ENCODE measurements at places on chromosomes 3 and 15.

- no peak for DNase-seq
Observed at GRCh38 chr3:148062590-148062989, 635.1 kb upstream of the AGTR1 start.

DNA sequence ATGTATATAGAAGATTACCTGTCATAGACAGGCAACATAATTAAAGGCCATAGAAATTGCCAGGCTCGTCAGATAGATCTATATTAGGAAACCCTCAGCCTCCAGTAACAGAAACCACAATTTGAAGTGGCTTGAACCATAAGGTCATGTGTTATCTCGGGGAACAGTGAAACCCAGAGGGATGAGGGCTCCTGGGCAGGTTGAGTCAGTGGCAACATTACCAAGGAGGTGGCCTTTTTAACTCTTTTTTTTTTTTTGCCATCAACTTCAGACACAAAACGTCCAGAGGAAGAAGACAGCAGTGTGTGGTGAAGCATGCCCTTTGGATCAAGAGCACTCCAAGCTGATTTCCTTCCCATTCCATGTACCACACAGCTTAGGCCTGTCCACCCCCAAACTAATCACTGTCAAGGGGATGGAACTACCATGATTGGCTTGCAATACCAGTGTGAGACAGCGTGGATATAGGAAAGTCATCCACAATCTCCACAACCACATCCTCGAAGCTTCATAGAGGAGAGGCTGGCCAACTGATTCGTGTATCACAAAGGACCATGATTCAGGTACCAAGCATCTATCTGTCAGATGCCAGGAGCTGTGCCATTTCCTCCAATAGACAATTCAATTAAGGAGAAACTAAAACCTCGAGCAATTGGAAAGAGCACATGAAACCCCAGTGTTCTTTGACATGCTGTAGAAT lies 999 bp upstream of the KIF7 start:
- DNase-seq: no peak

GRCh38 chr15:40307421-40308211 lies at the start of gene PLCB2:
Gene PLCB2 (minus strand): TSS chr15:40307935. CDS start chr15:40307672, 263 bp downstream.
- peak; percentile 48 for DNase-seq

DNA sequence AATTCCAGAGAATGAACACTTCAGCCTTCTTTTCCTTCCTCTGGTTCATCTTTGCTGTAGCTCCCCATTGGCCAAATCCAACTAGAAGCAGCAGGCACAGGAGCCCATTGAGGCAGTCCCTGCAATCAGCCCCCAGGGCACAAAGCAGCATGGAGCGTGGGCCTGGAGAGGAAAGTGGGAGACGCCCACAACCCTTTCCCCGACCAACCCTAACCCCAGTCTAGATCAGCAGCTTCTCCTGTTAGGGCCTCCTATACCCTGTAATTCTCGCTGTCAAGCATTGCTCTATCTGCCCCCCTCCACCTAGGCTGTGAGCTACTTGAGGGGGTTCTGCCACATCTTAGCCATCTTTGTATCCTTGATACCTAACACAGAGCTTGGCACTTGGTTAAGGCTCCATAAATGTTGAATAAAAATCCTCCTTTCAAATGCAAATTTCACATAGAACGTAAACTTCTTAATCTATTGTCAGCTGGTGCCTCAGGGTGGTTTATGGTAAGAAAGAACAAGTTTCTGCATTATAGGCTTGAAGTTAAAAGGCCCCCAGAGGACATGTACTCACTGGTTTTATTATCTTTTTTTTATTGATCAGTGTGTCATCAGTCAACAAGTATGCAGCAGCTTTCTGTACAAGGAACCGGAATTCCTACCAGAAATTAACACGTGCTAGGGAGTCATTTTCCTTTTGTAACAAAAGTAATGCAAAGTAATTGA lies 97.9 kb upstream of the PFN2 start:
- DNase-seq: no peak

DNA sequence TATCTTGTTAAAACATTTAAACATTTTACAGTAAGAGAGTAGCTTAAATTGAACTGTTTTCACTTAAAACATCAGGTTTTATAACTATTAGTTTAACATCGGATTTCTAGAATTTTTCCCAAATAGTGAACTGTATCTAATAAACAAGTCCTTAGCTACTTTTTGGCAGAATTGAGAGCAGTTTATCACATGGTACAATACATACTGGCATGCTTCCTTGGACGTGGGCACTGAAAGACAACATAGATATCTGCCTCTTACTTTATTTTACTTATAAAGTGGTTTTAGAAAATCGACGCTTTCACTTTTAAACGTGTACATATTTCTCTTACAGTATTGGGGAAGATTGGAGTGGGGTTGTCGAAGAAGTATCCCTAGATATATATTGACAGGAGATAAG lies 52.8 kb downstream of the OPA1 start:
- DNase-seq: no peak

GRCh38 chr3:82498186-82498585 lies 736.7 kb upstream of the GBE1 start:
- DNase-seq: no peak

GRCh38 chr3:168086541-168087260 lies 9.0 kb downstream of the GOLIM4 start:
- no peak for DNase-seq

- DNase-seq: no peak
Observed at GRCh38 chr15:78394981-78395616, 42.9 kb upstream of the IREB2 start.

DNA sequence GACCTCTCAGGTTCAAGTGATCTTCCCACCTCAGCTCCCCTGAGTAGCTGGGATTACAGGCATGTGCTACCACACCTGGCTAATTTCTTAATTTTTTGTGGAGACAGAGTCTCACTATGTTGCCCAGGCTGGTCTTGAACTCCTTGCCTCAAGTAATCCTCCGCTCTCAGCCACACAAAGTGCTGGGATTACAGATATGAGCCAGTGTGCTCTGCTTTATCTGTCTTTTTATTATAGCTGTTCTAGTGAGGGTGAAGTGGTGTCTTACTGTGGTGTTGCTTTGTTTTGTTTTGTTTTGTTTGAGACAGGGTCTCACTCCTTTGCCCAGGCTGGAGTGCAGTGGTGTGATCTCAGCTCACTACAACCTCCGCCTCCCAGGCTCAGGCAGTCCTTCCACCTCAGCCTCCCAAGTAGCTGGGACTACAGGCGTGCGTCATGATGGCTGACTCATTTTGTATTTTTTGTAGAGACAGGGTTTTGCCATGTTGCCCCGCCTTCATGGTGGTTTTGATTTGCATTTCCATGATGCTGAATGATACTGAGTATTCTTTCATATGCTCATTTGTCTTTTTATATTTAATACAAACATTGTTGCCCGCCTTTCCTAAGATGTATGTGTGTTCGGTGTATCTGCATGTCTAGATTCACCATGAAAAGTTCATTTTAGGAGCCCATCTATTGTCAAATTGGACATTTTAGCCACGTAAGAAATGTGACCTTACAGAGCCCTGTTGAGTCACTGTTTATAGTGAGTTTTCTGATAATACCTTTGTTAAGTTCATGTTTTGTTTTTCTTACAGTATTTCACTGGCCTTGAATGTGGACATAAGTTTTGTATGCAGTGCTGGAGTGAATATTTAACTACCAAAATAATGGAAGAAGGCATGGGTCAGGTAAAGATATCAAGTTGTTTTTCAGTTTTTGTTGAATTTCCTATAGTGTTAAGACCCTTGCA lies 80.6 kb downstream of the ARIH1 start:
- peak; percentile 3 for DNase-seq

GRCh38 chr3:150260398-150260710 lies 147.7 kb upstream of the TSC22D2 start:
- no peak for DNase-seq

DNA sequence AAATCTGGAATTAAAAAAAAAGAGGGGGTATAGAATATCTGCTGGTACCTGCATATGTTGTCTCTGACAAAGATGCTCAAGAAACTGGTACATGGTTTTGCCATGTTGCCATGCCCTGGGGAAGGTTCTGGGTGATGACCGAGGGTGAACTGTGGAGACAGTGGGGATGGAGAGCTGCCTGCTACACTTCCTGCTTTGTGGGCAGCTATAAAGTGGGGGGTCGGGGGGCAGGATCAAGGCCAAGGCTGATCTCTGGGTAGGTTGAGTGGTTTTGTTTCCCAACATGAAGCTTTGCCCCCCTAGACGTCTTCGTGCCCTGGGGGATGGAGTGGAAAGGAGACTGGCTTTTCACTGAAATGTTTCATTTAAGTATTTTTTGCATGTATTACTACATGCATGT lies 74.6 kb downstream of the IQSEC1 start:
- no peak for DNase-seq

- no peak for DNase-seq
Observed at GRCh38 chr15:29309139-29309538, 39.5 kb upstream of the NSMCE3 start.

GRCh38 chr3:7188551-7188950 lies 327.6 kb downstream of the GRM7 start:
- no peak for DNase-seq

DNA sequence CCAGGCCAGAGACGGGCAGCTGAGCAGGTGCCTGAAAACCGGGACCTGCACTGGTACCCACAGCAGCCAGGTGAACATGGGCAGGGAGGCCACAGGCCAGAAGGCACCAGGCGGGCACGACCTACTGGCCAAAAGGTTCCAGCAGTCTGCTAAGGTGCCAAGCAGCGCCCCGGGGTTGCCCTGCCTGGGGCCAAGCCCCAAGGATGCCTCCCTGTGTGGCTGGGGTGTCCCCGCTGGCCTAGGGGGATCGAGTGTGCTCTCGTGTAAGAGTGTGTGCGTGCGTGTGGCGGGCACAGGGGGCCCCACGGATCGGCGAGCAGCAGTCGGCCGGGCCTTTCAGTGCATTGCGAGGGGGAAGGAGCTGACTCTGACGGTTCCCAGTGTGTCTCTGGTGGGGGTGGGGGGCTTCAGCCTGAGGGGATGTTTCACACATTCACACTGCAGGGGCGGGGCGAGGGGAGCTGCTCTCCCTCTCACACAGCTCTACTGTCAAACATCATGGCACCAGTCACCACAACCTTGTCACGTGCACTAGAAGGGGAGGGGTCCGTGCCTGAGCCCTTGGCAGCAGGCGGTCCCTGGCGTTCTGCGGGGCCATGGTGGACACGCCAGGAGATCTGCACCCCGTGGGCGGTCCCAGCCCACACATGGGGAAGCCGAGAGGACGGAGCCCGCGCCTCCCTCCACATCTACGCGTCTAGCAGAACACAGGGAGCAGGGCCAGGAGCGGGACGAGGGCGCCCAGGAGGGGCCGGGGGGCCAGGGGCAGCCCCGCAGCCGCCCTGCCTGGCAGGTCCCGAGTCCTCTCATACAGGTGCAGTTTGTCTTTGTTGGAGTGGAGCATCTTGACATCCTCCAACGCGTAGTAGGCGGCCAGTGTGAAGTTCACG lies 44.5 kb downstream of the RGMA start:
- DNase-seq: no peak

- DNase-seq: no peak
Observed at GRCh38 chr3:65915477-65915876, 123.2 kb downstream of the MAGI1 start.

DNA sequence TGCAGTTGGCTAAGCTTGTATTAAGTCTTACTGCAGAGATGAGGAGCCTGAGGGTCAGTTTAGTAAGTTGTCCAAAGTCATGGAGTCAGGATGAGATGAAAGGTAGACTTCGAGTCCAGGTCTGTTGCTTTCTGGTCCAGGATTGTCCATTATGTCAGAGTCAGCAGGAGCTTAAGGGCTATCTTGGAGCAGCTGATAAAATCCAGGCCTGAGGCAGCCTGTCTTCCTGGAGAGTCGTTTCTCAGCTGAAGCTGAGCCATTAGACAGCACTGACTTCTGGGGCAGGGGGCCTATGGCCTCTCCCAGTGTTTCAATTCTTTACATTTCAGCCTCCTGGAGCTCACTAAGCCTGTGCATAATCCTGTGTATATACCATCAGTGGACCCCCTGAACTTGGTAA lies 219.5 kb upstream of the GAP43 start:
- no peak for DNase-seq

GRCh38 chr15:69280783-69281182 lies 17.9 kb upstream of the PAQR5 start:
- DNase-seq: no peak

DNA sequence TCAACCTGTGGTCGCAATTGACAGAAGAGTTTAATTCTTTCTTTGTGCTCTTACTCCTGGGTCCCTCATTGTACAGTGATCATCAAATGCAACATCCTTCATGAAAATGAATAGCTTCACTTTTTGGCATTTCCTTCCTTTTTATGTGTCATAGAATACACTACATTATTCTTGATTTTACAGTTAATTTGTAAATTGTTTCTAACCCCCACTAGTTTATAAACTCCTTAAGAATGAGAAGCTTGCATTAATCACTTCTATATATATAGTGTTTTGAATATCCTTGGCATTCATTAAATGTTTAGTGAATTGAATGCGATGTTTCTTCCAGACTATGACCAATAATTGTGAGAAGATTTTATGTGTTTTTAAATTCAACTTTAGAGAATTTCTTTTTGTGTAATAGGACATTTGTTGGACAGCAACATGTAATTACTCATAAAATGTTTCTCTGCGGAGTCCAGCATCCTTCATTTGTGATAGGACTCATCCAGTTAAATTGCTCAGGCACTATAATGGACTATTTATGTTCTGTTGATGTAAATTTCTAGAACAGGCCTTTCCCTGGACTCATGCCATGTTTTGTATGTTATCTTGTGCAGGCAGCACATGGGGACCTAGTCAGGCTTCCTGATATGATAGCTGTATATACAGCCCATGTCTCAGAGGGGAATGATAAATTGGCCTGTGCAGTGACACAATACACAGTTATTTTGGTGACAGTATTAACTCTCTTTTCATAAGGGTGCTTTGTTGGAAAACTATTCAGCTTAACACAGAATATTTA lies 51.3 kb downstream of the MBNL1 start:
- no peak for DNase-seq

- DNase-seq: no peak
Observed at GRCh38 chr15:64500695-64501395, 40.5 kb downstream of the ZNF609 start.

GRCh38 chr3:158233791-158234190 lies 123.9 kb downstream of the RSRC1 start:
- no peak for DNase-seq

DNA sequence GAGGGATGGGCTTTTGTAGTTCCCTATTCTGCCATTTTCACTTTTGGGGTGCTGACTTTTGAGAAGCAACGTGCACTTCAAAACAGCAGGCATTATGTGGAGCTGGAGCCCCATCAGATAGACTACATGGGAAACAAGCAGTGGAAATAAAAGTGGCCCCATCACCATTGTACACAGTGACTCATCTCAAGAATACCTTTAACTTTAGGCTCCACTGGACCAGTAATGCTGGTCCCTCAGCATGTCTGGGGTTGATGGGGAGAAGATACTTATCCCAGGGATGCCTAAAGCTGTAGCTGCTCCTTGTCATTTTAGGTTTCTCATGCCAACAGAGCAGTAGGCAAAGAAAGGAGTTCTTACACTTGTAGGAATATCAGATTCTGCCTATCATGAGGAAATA lies 45.0 kb downstream of the LSM3 start:
- DNase-seq: no peak

DNA sequence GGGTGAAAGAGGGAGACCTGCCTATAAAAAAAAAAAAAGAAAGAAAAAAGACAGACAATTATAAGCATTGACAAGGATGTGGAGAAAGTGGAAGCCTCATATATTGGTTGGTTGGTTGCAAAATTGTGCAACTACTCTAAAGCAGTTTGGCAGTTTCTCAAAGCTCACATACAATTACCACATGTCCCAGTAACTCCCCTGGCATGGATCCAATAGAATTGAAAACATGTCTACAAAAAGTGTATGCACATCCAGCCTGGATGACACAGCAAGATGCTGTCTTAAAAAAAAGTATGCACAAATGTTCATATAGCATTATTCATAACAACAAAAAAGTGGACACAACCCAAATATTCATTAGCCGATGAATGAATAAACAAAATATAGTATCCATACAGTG lies 19.5 kb downstream of the SETMAR start:
- DNase-seq: no peak

Data from stimulated activated CD4-positive, alpha-beta T cell treated with anti-CD3 and anti-CD28 coated beads, Interleukin-15, amount 100 ng/mL, for 1 hour (primary cell).